ENCODE measurements at places on chromosomes 2 and 18. TPM values are rescaled to one million over a fixed set of nuclear protein-coding genes. Genes with fewer than 3 reads are reported as not detected.

- no peaks in the 10 kb centered on the region for H3K4me1 ChIP-seq
- H3K27me3 ChIP-seq, result no peaks in the 10 kb centered on the region
- DNase-seq, result no peak
- H3K36me3 ChIP-seq, result peaks cover 13% of the 10 kb centered on the region
Observed at GRCh38 chr2:63950414-63950813, 68.8 kb downstream of the VPS54 start.

AGXT gene
- total RNA-seq, result 0.13 TPM

DNA sequence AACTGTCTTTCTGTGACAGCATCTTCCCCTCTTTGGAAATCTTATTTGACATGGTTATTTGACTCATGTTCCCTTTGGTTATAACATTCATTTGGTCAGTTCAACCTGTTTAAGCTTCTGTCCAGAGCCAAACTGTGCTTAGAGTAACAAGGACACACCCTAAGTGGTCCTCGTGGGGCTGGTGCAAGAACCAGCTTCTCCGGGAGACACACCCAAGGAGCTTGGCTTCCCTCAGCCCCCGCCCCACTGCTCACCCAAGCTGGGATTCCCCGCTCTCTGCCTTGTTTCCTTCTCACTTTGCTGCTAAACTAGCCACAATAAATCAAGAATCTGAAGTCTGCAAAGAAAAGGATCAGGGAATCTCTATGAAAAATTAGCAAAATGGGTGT lies 1.4 kb downstream of the SCYGR3 start:
- H3K27me3 ChIP-seq, result no peaks in the 10 kb centered on the region
- no peak overlapping the region for H3K4me3 ChIP-seq
- no peak overlapping the region for H3K27ac ChIP-seq
- H3K36me3 ChIP-seq, result no peaks in the 10 kb centered on the region

- H3K4me3 ChIP-seq, result no peak overlapping the region
- no peaks in the 10 kb centered on the region for H3K27me3 ChIP-seq
- no peaks in the 10 kb centered on the region for H3K4me1 ChIP-seq
Observed at GRCh38 chr2:212173756-212174510, 364.7 kb downstream of the ERBB4 start.

DNA sequence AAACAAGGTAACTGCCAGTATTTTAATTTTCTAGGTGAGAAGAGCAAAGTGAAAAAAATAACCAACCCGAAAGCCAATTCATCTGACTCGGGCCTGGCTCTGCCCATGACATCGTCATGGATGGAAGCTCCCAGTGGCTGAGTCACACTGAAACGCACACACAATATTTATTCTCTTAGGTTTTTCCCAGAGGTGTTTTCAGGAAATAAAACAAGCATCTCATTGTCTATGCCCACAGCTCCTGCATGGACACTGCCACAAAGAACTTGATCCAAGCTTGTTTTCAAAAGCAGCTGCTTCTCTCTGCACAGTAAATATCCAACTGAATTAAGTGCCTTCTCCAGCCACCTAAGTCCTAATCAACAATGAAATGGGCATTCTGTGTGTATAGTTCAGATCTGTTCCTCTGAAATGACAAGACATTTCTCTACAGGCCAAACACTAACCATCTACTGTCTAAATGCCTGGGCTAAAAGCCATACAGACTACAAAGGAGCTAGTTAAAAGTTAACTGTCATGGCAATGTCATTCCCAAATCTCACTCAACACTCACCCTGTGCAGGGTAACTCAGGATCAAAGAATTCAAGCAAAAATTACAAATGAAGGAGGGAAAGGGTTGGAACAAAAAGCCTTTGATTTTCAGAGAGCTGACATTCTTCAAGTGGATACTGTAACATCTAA lies 62.9 kb downstream of the RPL31 start:
- peak; percentile 32 for DNase-seq
- H3K27me3 ChIP-seq, result no peaks in the 10 kb centered on the region
- H3K4me3 ChIP-seq, result no peak overlapping the region
- no peak overlapping the region for H3K27ac ChIP-seq
- no peaks in the 10 kb centered on the region for H3K36me3 ChIP-seq

CD8B2 gene
- 0.09 TPM for total RNA-seq

DNA sequence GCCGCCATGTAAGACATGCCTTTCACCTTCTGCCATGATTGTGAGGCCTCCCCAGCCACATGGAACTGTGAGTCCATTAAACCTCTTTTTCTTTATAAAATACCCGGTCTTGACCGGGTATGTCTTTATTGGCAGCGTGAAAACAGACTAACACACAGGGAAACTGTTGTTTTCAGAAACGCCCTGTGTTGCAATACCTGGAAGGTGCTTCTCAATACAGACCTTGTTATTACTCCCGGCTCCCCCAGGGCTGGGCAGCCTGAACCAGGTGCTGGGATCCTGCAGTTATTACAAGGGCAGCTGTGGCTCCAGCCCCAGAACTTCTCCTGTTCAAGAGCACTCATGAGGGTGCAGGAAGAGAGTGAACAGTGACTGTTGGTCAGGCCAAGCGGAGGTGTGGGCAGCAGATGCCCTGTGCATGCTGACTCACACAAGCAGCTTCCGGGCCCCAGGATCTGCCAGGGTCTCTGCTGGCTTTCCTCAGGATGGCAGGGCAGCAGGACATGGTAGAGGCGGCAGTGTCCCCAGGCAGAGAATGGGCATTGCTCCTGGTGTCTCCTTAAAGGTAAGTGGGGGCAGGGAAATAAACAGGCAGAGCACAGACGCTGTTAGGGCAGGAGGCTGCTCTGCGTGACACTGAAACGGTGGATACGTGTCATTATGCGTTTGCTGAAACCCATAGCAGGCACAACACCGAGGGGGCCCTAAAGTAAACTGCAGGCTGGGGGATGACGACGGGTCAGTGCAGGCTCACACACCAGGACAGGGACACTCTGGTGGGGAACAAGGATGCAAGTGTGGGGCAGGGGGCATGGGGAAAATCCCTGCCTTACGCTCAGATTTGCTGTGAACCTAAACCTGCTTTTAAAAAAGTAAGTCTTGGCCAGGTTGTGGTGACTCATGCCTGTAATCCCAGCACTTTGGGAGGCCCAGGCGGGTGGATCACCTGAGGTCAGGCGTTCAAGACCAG lies 89.1 kb downstream of the NDUFA10 start:
- no peaks in the 10 kb centered on the region for H3K36me3 ChIP-seq
- no peak overlapping the region for H3K4me3 ChIP-seq
- H3K27me3 ChIP-seq, result peaks cover 3% of the 10 kb centered on the region
- H3K4me1 ChIP-seq, result no peaks in the 10 kb centered on the region

DNA sequence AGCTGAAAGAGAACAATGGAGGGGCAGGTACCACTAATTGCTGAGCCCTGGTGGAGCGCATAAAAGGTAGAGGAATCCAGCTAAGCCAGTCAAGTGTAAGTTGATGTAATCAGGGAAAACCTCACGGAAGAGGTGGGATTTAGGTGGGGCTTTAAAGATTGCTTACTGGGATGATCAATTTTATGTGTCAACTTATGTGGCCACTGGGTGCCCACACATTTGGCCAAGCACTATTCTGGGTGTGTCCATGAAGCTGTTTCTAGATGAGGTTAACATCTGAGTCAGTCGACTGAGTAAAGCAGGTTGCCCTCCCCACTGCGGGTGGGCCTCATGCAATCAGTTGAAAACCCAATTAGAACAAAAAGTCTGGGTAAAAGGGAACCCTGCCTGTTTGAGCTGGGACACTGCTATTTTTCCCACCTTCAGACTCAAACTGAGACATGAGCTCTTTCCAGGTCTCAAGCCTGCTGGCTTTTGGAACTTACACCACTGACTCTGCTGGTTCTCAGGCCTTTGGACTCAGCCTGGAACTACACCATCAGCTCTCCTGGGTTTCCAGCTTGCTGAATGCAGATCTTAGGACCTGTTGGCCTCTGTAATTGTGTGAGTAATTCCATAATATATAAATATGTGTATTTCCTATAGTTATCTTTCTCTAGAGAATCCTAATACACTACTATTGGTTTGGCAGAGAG lies 67.3 kb downstream of the MYO5B start:
- H3K4me1 ChIP-seq, result no peaks in the 10 kb centered on the region
- H3K36me3 ChIP-seq, result no peaks in the 10 kb centered on the region
- no peaks in the 10 kb centered on the region for H3K27me3 ChIP-seq
- DNase-seq, result peak; percentile 13
- H3K4me3 ChIP-seq, result no peak overlapping the region

GRCh38 chr18:36427369-36427768 lies 129.9 kb downstream of the FHOD3 start:
- no peaks in the 10 kb centered on the region for H3K27me3 ChIP-seq
- DNase-seq, result no peak
- no peak overlapping the region for H3K4me3 ChIP-seq
- H3K36me3 ChIP-seq, result no peaks in the 10 kb centered on the region
- H3K4me1 ChIP-seq, result peaks cover 8% of the 10 kb centered on the region

DNA sequence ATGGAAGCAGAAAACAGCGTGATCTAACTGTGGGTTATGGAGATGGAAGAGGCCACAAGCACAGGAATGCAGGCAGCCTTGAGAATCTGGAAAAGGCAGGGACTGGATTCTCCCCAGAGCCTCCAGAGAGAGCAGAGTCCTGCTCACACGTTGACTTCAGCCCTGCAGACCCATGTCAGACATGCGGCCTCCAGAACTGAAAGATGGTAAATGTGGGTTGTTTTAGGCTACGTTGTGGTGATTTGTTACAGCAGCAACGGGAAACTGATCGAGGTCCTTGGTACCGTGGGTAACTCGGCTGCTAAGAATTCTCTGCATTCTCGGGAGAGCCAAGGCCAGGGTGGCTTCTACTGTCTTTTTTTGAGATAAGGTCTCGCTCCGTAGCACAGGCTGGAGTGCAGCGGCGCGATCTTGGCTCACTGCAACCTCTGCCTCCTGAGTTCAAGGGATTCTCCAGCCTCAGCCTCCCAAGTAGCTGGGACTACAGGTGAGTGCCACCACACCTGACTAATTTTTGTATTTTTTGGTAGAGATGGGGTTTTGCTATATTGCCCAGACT lies 97.1 kb downstream of the ACKR3 start:
- H3K36me3 ChIP-seq, result no peaks in the 10 kb centered on the region
- peaks cover 12% of the 10 kb centered on the region for H3K27me3 ChIP-seq
- H3K4me3 ChIP-seq, result no peak overlapping the region
- no peak overlapping the region for H3K27ac ChIP-seq

CPS1 gene
- total RNA-seq, result 2.1 TPM
